AG20443 (cell line): ENCODE measurements at places on chromosomes 16 and 17.

DNA sequence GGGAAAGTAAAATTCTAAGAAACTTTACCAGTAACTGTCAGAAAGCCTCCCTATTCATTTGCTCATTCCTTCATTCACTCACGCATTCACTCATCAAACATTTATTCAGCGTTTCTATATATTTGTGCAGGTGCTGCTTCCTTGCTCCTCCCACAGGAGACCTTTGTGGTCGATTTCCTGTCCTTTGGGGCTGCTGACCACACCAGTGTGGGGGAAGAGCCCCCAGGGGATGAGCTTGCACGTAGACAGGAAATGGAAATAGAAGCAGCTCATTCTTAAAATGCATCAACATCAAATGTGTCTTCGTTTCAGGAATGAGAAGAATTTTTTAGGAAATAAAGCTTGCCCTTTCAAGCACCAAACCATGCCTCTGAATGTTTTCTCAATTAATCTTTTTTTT lies 9.6 kb downstream of the PIK3R6 start:
- DNase-seq, result peak; percentile 66

DNA sequence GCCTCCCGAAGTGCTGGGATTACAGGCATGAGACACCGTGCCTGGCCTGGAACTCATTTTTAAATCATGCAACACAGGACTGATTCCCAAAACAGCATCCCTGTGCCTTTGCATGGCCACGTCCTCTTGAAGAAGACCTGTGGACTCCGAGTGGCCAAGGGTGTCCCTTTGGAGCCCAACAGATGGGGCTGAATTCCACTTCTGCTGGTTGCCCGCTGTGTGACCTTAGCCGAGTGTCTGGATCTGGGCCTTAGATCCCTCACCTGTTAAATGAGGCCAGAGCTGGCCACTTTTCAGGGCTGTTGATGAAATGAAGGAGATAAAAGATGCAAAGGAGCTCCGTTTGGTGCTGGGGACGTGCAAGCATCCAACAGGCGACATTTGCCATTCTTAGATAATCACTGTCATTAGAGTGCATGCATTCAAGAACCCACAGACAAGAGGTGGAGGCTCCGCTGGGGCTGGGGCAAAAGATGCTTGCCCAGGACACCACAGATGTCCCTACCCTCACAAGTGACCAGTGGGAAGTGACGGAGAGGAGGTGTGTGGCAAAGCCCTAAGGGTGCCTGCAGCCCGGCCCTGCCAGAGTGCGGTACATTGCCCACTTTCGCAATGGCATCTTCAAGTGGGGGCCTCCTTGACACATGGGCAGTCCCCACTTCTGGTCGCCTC lies 354.1 kb upstream of the TNRC6C start:
- DNase-seq, result no peak

DNA sequence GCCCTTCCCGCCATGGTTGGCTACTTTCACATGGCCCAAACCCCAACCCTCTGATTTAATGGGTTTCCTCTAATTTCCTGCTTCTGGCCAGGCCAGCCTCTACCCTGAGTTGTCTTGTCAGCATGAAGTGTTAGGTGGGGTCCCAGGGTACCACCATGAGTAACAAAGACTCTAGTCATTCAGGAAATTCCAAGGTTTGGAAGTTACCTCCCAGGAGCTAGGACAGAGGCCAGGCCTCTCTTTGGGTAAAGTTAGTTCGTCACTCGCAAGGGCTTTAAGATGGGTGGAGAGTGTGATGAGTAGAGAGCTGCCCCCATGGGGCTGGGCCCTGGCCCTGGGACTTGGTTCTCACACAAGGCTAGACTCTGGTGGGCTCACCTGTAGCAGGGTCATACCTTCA lies 54.6 kb downstream of the PLD6 start:
- DNase-seq, result peak; percentile 48

DNA sequence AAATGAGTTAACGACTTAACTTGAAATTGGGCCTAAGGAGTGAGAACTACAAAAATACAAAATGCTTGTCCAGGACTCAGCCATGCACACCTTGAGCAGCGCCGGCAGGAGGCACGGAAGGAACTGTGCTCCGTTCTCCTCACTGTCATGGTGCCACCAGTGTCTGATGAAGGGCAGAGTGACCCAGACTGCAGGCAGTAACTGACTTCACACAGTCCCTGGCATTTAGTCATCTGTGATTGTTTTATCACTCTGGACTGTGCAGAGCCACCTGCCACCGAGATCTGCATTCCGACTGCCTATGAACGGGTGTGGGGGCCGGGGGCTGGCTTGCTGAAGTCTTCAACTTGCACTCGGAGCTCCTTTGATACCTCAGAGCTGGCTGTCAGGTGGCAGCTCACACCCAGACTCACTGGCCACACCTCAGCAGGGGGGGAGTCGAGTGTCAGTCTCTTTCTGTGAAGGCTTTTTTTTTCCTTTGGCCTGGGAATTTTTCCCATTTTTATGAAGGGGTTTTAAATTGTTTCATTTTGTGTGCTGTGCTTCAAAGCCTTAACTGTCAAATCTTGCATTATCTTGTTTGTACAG lies 20.2 kb upstream of the ENDOV start:
- DNase-seq, result no peak

GRCh38 chr17:68867759-68868516 lies 87.3 kb downstream of the ABCA8 start:
- DNase-seq, result no peak

DNA sequence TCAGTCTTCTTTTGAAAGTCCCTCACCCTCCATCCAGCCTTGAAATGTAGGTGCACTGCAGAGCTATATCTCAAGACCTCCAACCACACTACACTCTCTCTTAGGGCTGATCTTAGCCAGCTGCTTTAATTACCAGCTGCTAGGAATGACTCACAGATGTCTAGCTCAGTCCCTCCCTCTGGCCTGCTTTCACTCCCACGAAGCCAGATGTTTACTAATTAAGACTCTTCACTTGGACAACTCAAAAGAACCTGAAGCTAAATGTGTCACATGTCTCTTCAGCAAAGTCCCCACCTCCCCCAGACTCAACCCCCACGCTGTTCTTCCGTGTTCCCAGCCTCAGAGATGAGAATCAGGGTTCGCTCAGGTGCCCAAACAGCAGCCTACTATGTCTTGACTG lies 2.6 kb downstream of the GTF3C1 start:
- peak; percentile 82 for DNase-seq

DNA sequence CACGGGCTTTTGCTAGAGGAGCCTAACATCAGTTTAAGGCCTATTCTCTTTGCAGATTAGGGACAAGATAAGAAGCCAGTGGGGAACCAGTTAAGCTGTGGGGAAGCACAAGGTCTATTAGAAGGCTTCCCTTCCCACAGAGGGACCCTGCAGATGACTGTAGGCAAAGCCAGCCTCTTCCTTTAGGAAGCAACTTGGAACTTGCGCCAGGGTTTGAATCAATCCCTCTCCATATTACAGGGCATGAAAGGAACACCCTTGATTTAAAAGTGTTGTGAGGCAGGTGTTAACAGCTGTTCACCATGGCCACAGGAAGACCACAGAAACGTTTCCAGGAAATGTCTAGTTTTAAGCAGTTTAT lies 77.3 kb downstream of the RPTOR start:
- DNase-seq, result no peak

DNA sequence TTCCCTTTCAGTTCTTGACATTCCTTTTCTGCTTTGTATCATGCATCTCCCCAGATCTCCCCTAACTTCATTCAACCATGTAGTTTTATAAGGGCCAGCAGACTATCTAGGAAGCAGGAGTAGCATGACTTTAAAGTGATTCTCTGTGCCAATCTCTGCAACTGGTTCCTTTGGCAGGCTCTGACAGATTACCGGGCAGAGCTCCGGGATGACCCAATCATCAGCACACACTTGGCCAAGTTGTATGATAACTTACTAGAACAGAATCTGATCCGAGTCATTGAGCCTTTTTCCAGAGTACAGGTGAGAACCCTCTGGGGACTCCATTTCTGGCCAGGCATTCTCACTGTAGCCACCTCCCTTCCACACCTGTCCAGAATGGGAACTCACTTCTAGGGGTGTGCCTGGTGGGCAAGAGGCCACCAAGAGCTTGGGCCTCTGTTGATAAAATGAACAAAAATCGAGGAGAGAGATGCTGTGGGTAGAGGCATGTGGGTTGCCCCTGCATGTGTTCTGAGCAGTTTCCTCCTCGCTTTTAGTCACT lies 7.6 kb upstream of the CDK5R1 start:
- no peak for DNase-seq

- no peak for DNase-seq
Measured at GRCh38 chr17:45031231-45032173, 19.9 kb downstream of the DCAKD start.
